ENCODE measurements at places on chromosomes 11 and 22. TPM values are rescaled to one million over a fixed set of nuclear protein-coding genes. Genes with fewer than 3 reads are reported as not detected.
A peak's percentile ranks its signal among the peaks of the same experiment; 100 is the strongest.

Gene ABTB2
- total RNA-seq, result 10.0 TPM

Gene RIMBP3B
- total RNA-seq, result not detected

DNA sequence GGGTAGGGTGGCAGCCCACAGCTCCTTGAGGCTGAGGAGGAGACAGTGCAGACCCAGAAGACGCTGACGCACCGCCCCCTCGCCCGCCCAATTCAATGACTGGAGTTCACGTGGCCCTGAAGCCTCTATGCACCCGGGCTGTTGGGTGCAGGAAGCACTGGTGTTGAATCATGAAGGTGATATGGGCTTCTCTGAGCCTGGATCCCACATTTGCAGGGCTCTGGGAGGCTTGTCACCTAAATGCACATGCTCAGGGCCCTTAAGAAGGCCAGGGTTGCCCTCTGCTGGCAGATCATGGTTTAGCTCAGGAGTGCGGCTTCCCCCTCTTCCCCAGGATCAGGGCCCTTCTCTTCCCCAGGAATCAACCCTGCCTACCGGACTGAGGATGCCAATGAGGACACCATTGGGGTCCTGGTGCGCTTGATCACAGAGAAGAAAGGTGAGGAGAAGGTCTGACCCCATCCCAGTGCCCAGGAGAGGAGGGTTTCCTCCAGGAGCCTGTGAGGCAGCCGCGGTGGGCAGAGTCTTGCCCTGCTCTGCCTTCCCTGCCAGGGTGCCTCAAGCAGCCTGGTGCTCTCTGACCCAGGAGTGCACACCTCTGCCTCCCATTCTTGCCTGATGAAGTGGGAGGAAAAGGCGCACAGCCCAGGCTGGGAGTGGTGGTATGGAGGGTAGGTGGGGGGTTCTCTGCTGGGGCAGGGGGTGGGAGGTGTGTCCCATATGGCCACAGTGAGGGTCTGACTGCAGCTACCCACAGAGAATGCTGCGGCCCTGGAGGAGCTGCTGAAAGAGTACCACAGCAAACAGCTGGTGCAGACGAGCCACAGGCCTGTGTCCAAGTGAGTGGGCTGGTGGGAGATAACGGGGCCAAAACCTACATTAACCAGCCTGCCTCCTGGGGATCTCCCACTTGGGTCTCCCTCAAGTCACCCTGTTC is 17.5 kb downstream of the RELT start:
- peak; percentile 84 for DNase-seq

- DNase-seq, result peak; percentile 77
These were observed 10.4 kb downstream of the KIRREL3 start for GRCh38 chr11:126989942-126990715.

DNA sequence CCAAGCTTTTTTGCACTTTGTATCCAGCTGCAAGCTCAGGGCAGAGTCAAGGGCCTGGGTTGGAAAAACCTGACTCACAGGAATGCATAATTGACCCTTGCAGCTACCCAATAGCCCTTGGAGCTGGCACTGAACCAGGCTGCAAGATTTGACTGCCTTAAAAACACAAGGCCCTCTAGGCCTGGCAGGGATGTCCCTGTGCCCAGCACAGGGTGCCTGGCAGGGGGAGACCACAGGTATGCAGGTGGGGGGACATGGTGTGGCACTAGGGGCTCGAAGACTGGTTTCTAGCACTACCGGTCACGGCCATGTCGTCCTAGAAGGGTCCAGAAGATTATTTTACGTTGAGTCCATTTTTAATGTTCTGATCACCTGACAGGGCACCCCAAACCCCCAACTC is 30.2 kb downstream of the SBF1 start:
- DNase-seq, result peak; percentile 38

DNA sequence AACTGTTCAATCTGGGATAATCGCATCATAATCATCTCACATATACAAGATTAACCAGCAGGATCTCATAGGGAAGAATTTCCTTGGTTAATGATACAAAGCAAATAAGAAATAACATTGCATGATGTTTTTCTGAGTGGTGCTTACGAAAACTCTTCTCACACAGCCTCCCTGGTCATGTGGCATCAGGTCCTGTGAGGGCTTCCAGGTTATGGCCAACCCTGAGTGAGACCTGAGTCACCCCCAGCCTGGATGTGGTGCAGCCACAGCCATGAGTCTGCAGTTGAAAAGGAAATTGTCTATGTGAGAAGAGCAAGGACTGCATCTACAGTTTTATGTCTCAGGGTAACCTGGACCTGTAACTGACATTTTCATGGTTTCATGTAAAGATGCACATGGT is 90.5 kb upstream of the XKR3 start:
- DNase-seq, result no peak

- DNase-seq, result peak; percentile 85
These were observed at the start of gene APOBEC3C for GRCh38 chr22:39013942-39014722. Gene APOBEC3C (plus strand): TSS chr22:39014257. CDS start chr22:39014363, 106 bp downstream.

Gene CRYBB2
- total RNA-seq, result not detected

Data from PC-3 (cell line).